ENCODE measurements at places on chromosomes 6 and 20. TPM values are rescaled to one million over a fixed set of nuclear protein-coding genes. Genes with fewer than 3 reads are reported as not detected.

The MAPK13 gene
- total RNA-seq, result 2.6 TPM

The C6orf15 gene
- not detected for total RNA-seq

GRCh38 chr6:17291778-17292177 lies 10.6 kb downstream of the RBM24 start:
- H3K36me3 ChIP-seq, result peaks cover 4% of the 10 kb centered on the region
- H3K4me1 ChIP-seq, result peaks cover 26% of the 10 kb centered on the region
- DNase-seq, result no peak
- H3K27ac ChIP-seq, result peak overlapping the region; percentile 76

GRCh38 chr6:77463308-77463860 lies at the start of gene HTR1B:
Gene HTR1B, minus strand, starts transcription at chr6:77463491. Its CDS starts 88 bp downstream, at chr6:77463403.
- H3K4me3 ChIP-seq, result peak within 1 kb of the TSS; percentile 34
- DNase-seq, result peak; percentile 59
- H3K27ac ChIP-seq, result peak within 1 kb of the TSS; percentile 76
- H3K27me3 ChIP-seq, result peaks cover 63% of the 10 kb centered on the region

DNA sequence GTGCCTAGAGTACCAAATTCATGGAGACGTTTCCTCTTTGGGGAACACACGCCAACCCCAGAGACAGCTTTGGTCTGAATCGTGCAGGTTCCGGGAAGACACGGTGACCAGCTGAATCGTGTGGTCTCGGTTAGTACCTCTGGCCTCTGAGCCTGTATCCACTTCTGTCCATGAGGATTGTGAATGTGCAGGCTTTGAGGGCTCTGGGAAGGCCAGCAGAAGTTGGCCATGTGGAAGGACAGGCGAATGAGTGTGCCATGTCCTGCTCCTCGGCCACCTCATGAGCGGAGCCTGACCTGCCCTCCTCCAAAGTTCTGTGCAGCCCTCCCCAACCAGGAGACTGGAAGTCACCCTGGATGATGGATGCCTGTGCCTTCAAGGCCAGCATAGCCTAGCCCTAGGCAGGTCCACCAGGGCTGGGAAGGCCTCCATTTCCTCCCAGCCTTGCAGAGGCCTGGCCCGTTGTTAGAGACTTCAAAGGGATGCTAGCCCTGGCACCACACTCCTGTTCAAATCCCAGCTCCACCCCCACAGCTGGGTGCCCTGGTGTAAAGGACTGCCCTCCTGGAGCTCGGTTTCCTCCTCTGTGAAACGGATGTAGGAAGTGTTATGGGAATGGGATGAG lies 1.7 kb upstream of the TMEM74B start:
- no peak overlapping the region for H3K27ac ChIP-seq
- peaks cover 16% of the 10 kb centered on the region for H3K4me1 ChIP-seq
- H3K4me3 ChIP-seq, result no peak overlapping the region
- no peaks in the 10 kb centered on the region for H3K36me3 ChIP-seq
- H3K27me3 ChIP-seq, result peaks cover 43% of the 10 kb centered on the region
- no peak for DNase-seq

- H3K27ac ChIP-seq, result no peak overlapping the region
- H3K27me3 ChIP-seq, result no peaks in the 10 kb centered on the region
- no peak for DNase-seq
Measured at GRCh38 chr6:3566812-3567211, 110.0 kb upstream of the SLC22A23 start.

GRCh38 chr6:6711031-6711785 lies 122.7 kb downstream of the LY86 start:
- peaks cover 29% of the 10 kb centered on the region for H3K4me1 ChIP-seq
- DNase-seq, result no peak
- no peak overlapping the region for H3K27ac ChIP-seq
- H3K4me3 ChIP-seq, result no peak overlapping the region
- H3K27me3 ChIP-seq, result no peaks in the 10 kb centered on the region
- no peaks in the 10 kb centered on the region for H3K36me3 ChIP-seq

DNA sequence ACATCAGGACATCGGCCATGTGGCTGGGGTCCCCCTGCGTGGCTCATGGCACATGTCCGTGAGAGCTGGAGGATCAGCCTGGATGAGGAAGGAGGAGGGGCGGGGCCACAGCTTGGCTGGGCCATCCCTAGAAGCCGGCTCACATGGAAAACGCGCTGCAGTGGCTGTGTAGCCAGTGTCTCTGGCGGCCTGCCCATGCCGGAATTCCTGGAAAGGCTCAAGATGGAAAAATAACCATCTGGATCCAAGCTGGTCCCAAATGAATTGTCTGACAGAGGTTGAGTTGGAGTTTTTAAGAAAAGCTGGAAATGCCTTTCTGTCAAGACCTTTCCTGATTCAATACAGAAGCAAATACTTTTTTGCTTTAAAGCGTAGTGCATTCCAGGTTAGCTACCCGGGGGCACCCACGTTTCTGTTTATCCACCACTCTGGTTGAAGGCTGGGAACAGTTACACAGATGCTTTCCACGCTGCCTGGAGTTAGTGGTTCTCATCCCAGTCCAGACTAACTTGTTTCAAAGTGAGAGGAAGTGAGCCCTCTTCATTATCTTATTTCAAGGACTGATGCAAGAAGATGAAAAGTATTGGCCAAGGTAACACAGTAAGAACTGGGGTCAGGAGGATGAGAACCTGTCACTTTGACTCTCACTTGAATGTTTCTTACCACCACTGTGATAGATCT lies 99.0 kb downstream of the GMPR start:
- H3K4me3 ChIP-seq, result no peak overlapping the region
- no peaks in the 10 kb centered on the region for H3K36me3 ChIP-seq
- no peaks in the 10 kb centered on the region for H3K27me3 ChIP-seq
- H3K27ac ChIP-seq, result peak overlapping the region; percentile 83

DNA sequence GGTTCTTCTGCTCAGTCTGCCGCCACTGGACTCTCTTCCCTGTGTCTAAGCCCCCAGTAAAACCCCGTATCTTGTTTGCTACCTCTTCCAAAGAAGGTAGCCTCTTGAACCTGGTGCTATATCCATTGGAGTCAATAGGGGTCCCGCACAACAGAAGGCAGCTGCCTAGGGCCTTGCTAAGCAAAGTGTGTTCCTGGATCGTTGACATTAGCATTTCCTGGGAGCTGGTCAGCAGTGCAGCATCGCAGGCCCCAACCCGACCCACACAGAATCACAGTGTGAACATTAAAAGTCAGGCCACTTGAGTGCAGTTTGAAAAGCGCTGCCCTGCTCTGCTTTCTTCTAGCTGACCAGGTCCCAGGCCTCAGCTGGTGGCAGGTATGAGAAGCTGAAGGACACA lies 2.9 kb downstream of the ADA start:
- peaks cover 2% of the 10 kb centered on the region for H3K4me1 ChIP-seq
- no peaks in the 10 kb centered on the region for H3K36me3 ChIP-seq
- H3K27me3 ChIP-seq, result no peaks in the 10 kb centered on the region
- no peak for DNase-seq

- H3K4me3 ChIP-seq, result no peak overlapping the region
- no peaks in the 10 kb centered on the region for H3K36me3 ChIP-seq
- H3K27ac ChIP-seq, result peak overlapping the region; percentile 76
- no peak for DNase-seq
Measured at GRCh38 chr6:3665608-3666007, 85.9 kb downstream of the PXDC1 start.

DNA sequence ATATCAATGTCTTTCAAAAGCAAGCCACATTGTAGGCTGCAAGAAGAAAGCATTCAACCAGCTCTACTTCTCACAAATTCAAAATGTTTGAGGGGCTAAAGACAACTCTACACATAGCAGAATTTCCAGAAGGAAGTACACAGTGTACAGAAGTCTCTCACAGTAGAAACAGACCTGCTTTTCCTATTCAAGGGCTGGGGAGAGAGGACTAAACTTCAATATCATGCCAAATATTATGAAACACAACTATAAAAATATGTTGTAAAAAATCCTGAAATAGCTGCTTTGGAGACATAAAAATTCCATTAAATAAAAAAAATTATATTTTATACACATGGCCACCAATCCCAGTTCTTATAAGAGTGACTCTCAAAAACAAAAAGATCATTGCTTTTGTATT lies 70.8 kb upstream of the IPCEF1 start:
- no peak for DNase-seq
- H3K4me3 ChIP-seq, result no peak overlapping the region
- H3K27ac ChIP-seq, result no peak overlapping the region
- H3K36me3 ChIP-seq, result peaks cover 32% of the 10 kb centered on the region
- H3K4me1 ChIP-seq, result peaks cover 42% of the 10 kb centered on the region

- no peak overlapping the region for H3K27ac ChIP-seq
- H3K4me1 ChIP-seq, result no peaks in the 10 kb centered on the region
- no peak for DNase-seq
- H3K36me3 ChIP-seq, result no peaks in the 10 kb centered on the region
- H3K4me3 ChIP-seq, result no peak overlapping the region
Measured at GRCh38 chr20:39112178-39112743, 150.1 kb downstream of the DHX35 start.

GRCh38 chr20:54680439-54680838 lies 205.0 kb downstream of the DOK5 start:
- H3K4me3 ChIP-seq, result no peak overlapping the region
- no peak overlapping the region for H3K27ac ChIP-seq
- peaks cover 12% of the 10 kb centered on the region for H3K4me1 ChIP-seq
- DNase-seq, result no peak
- no peaks in the 10 kb centered on the region for H3K27me3 ChIP-seq

GRCh38 chr6:11718031-11718430 lies 60.6 kb downstream of the ADTRP start:
- H3K4me1 ChIP-seq, result no peaks in the 10 kb centered on the region
- no peak for DNase-seq
- H3K36me3 ChIP-seq, result no peaks in the 10 kb centered on the region
- H3K27me3 ChIP-seq, result no peaks in the 10 kb centered on the region

GRCh38 chr20:44314870-44315269 lies 3.9 kb upstream of the FITM2 start:
- no peaks in the 10 kb centered on the region for H3K36me3 ChIP-seq
- no peaks in the 10 kb centered on the region for H3K4me1 ChIP-seq
- no peaks in the 10 kb centered on the region for H3K27me3 ChIP-seq
- no peak for DNase-seq
- no peak overlapping the region for H3K4me3 ChIP-seq

All from sigmoid colon (tissue), 7 donors.